ENCODE measurements at places on chromosomes 4 and X. TPM values are rescaled to one million over a fixed set of nuclear protein-coding genes. Genes with fewer than 3 reads are reported as not detected.

Gene GK
- 3.3 TPM for total RNA-seq

Gene SPOCK3
- 0.68 TPM for total RNA-seq

Gene TCP11X2
- 7.2 TPM for total RNA-seq

Gene BST1
- total RNA-seq, result 1.6 TPM

- H3K27me3 ChIP-seq, result no peaks in the 10 kb centered on the region
- no peaks in the 10 kb centered on the region for H3K36me3 ChIP-seq
- no peaks in the 10 kb centered on the region for H3K4me1 ChIP-seq
- H3K4me3 ChIP-seq, result no peak overlapping the region
These were observed 41.8 kb upstream of the AP1AR start for GRCh38 chr4:112189754-112190153.

DNA sequence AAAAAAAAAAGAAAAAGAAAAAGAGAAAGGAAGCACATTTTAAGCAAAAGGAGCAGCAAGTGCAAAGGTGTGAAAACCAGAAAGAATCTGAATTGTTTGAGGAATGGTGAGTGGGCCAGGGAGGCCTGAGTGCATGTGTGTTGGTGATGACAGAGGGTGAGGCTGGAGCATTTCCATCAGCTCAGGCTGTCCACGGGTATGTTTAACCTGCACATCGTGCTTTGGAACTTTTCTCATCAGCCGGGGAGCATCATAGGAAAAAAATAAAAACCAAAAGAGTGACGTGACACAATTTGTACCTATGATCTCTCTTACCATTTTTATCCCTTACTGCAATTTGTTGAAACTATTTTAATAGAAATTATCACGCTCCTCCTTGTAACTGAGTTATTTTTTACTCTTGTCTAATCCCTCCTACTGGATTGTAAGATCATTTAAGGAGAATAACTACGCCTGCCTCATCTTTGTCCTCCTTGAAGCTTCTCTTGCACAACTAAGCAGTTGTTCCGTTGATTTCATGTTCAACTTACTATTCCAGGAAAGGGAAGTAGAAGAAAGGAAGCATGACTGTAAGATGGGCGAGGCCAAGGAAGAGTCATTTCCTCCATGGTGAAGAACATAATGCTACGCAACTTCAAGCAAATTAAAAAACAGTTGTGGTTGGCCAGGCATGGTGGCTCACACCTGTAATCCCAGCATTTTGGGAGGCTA, 7.0 kb downstream of the PALLD start:
- no peak overlapping the region for H3K4me3 ChIP-seq
- H3K27me3 ChIP-seq, result no peaks in the 10 kb centered on the region
- H3K36me3 ChIP-seq, result no peaks in the 10 kb centered on the region

DNA sequence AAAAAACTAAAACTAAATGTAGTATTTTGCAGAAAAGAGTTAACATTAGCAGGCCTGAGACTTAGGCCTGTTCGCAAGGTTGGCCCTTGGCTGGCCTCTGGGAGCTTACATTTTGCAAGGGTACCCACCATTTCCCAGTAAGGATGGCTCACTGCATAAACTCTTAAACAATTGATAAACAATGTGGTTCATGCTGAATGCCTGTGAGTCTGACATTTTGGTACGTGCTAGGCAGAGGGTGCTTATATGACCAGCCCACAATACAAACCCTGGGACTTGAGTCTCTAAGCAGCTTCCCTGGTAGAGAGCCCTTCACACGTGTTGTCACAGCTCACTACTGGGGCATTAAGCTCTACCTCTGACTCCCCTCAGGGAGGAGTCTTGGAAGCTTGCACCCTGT, 7.4 kb downstream of the PRPS2 start:
- H3K27me3 ChIP-seq, result no peaks in the 10 kb centered on the region
- no peaks in the 10 kb centered on the region for H3K4me1 ChIP-seq
- no peak overlapping the region for H3K4me3 ChIP-seq
- no peaks in the 10 kb centered on the region for H3K36me3 ChIP-seq
- no peak for DNase-seq

- H3K4me1 ChIP-seq, result no peaks in the 10 kb centered on the region
These were observed 24.2 kb downstream of the L1CAM start for GRCh38 chrX:153861733-153862310.

- no peaks in the 10 kb centered on the region for H3K36me3 ChIP-seq
- H3K4me3 ChIP-seq, result no peak overlapping the region
- H3K27ac ChIP-seq, result no peak overlapping the region
- no peaks in the 10 kb centered on the region for H3K27me3 ChIP-seq
- H3K4me1 ChIP-seq, result no peaks in the 10 kb centered on the region
- DNase-seq, result no peak
These were observed 1342.9 kb downstream of the ADGRL3 start for GRCh38 chr4:62543002-62543401.

GRCh38 chr4:119733431-119733830, 104.8 kb upstream of the PDE5A start:
- no peak for DNase-seq
- no peak overlapping the region for H3K4me3 ChIP-seq
- no peaks in the 10 kb centered on the region for H3K27me3 ChIP-seq
- H3K27ac ChIP-seq, result no peak overlapping the region
- H3K36me3 ChIP-seq, result no peaks in the 10 kb centered on the region

DNA sequence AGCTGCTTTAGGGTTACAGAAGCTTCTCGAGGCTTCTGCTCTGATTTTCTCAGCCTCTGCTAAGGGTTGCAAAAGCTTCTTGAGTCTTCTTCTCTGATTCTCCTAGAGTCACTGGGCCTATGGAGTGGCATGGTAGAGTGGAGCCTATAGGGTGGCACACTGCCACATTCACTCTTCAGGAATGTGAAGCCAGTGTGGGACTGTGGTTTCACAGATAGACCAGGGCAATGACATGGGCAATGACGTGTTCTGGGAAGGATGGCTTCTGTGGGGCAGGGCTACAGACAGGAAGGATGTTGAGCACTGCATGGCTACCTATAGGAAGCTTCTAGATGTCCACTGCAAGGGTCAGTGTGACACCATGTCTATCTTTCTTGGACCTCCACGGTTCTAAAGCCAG, 11.0 kb upstream of the MAMLD1 start:
- no peak overlapping the region for H3K27ac ChIP-seq
- no peaks in the 10 kb centered on the region for H3K27me3 ChIP-seq

GRCh38 chr4:89290727-89291516, 16.7 kb downstream of the GPRIN3 start:
- no peak overlapping the region for H3K27ac ChIP-seq
- no peak for DNase-seq
